Osteocyte (in vitro differentiated cells): ENCODE measurements at places on chromosomes 5 and 9. TPM values are rescaled to one million over a fixed set of nuclear protein-coding genes. Genes with fewer than 3 reads are reported as not detected.

GTF3C5 gene
- 60.7 and 65.1 TPM in 2 replicates for total RNA-seq

MLANA gene
- not detected in 2 replicates for total RNA-seq

AK6 gene
- 29.6 and 31.0 TPM in 2 replicates for total RNA-seq

STK32A gene
- not detected in 2 replicates for total RNA-seq

PCDHA10 gene
- 6.0 and 6.1 TPM in 2 replicates for total RNA-seq

MZB1 gene
- total RNA-seq: not detected in 2 replicates
